T-helper 2 cell (primary cell): ENCODE measurements at places on chromosomes 3 and 15.

DNA sequence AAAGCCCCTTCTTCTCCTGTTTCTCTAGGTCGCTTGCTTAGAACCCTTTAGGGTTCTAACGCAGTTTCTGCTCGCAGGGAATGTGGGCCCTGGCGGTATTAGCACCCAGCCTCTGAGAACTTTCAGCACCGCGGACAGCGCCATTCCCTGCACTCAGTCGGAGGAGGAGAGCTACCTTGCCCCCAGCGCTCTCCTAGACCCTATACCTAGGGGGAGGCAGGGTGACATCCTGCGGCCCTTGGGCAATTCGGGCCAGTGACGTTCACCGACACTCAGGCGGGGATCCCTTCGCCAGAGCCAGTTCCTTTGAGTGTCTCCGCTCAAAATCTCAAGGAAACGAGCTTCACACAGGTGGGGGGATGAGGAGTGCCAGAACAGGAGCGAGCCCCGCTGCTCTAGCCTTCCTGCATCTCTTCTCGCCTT is 1.3 kb downstream of the SLC7A14 start:
- DNase-seq = no peak

- DNase-seq = no peak
Measured at GRCh38 chr15:32709295-32710033, 8.3 kb upstream of the GREM1 start.

DNA sequence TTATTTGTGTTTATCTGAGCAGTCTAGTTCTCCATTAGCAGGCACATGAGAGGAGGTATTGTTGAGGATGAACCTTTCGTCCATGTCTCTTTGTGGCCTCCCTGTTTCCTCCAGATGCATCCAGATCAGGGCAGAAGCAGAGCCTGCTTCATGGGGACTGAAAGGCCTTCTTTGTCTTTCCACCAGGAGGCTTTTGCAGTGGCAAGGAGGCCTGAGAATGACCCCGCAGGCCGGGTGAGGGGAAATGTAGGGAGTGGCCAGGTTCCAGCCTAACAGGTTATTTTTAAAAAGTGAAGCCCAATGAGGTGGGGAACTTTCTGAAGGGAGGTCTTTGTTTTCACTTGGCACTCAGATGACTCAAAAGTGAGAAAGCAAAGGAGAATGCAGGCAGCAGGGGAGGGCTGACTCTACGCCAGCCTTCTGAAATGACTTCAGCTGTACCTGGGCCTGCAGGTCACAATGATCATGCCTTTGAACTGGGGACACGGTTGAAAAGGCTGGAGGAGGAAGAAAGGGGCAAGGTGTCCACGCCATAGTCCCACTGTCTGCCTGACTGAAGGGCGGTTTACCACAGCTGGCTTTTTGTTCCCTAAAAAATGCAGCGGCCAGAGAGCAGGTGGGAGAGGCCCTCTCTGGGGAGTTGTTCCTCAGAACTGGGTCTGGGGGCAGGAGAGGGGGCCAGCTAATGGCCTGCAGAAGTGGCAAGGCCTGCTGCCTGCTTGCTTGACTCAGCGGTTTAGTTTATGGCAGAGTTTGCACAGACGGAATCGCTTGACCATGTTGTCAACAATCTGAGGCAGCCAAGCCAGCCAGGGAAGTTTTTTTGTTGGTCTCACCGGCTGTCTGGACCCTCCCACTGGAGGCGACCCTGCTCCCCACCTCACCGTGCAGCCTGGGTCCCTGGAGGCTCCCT is 28.7 kb downstream of the CMTM7 start:
- DNase-seq = no peak

- DNase-seq = peak; percentile 73
Measured at GRCh38 chr3:157160658-157161424, 894 bp upstream of the CCNL1 start.

- no peak for DNase-seq
Measured at GRCh38 chr3:18080198-18080689, 337.8 kb upstream of the TBC1D5 start.

GRCh38 chr3:110738531-110738930 is 333.1 kb upstream of the NECTIN3 start:
- no peak for DNase-seq
